CD8-positive, alpha-beta memory T cell (primary cell): ENCODE measurements at places on chromosomes 3 and 15. TPM values are rescaled to one million over a fixed set of nuclear protein-coding genes. Genes with fewer than 3 reads are reported as not detected.

DNA sequence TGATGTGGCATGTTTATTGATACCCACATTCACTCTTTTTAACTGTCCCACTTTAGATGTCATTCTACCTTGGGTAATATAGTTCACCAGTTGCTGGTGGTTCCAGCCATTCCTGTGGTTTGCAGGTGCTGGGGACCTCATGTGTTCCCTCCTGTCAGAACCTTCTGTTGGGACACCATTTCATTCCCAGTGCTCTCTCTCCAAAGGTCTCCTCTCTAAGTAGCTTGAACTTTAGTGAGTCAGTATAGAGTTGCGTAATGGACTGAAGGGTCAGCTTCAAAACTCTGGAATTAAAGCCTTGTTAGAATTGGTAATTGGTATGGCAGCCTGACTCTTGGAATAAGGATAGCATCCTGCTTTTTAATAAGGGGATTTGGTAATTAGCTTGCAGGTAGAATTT is 108.5 kb downstream of the PLCL2 start:
- H3K27me3 ChIP-seq = no peaks in the 10 kb centered on the region
- DNase-seq = no peak
- peaks cover 42% of the 10 kb centered on the region for H3K4me1 ChIP-seq
- no peak overlapping the region for H3K27ac ChIP-seq

- no peaks in the 10 kb centered on the region for H3K27me3 ChIP-seq
- H3K4me1 ChIP-seq = no peaks in the 10 kb centered on the region
- H3K27ac ChIP-seq = no peak overlapping the region
- H3K4me3 ChIP-seq = no peak overlapping the region
- no peaks in the 10 kb centered on the region for H3K36me3 ChIP-seq
- no peak for DNase-seq
Observed at GRCh38 chr3:197406266-197406665, 107.9 kb upstream of the DLG1 start.

DNA sequence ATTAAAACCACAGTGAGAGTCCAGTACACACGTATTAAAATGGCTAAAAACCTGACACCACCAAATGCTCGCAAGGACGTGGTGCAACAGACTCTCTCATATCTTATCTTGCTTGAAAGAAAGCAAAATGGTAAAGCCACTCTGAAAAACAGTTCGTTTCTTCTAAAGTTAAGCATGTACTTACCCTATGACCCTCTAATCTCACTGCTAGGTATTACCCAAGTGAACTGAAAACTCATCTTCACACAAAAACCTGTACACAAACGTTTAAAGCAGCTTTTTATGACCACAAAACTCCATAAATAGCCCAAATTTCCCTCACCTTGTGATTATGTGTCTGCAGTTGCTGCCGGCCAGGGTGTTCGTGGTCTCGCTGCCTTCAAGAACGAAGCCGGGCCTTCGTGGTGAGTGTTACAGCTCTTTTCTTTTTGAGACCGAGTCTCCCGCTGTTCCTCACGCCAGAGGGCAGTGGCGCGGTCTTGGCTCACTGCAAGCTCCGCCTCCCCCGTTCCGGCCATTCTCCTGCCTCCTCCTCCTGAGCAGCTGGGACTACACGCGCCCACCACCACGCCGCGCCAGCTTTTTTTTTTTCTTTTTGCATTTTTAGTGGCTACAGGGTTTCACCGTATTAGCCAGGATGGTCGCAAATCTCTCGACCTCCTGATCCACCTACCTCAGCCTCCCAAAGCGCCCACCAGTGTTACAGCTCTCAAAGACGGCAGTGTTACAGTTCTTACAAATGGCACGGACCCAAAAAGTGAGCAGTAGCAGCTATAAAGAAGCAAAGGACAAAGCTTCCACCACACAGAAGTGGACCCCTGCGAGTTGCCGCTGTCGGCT is 165.4 kb downstream of the TJP1 start:
- no peaks in the 10 kb centered on the region for H3K27me3 ChIP-seq
- H3K27ac ChIP-seq = no peak overlapping the region
- no peak overlapping the region for H3K4me3 ChIP-seq
- no peak for DNase-seq
- H3K4me1 ChIP-seq = no peaks in the 10 kb centered on the region

DNA sequence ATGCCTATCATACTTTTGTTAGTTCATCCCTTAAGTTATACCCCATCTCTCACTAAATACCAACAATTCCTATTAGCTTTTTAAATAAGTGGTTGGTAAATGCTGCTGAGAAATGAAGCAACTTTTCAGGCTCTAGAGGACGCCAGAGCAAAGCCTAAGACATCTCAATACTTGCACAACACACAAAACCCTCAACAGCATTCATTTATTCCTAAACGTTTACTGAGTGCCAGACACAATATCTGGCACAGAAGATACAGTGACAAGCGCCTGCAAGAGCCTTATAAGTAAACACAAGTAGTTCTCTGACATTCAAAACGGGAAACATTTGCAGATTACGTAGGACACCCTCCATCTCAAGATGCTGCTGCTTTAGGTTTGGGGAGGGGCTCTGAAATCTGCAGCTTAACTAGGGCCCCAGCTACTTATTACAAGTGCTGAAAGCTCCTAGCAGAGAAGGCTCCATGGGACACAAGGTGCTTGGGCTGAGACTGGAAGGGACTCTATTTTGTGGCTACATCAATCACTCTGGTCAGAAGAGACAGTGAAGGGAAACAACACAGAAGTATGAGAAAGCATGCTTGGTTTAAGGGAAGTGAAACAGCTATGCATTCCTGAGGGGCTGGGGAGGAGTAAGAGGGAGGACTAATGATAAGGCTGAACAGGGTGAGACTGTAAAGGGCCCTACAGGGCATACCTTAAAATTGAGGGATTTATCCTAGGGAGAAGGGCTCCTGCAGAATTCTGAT is 311.3 kb downstream of the PLCL2 start:
- H3K27ac ChIP-seq = no peak overlapping the region
- no peaks in the 10 kb centered on the region for H3K27me3 ChIP-seq
- DNase-seq = no peak
- no peaks in the 10 kb centered on the region for H3K4me1 ChIP-seq
- H3K4me3 ChIP-seq = no peak overlapping the region

- no peaks in the 10 kb centered on the region for H3K27me3 ChIP-seq
- H3K27ac ChIP-seq = no peak overlapping the region
- H3K36me3 ChIP-seq = no peaks in the 10 kb centered on the region
- no peak for DNase-seq
- no peak overlapping the region for H3K4me3 ChIP-seq
Observed at GRCh38 chr3:143502081-143502480, 346.2 kb downstream of the SLC9A9 start.

DNA sequence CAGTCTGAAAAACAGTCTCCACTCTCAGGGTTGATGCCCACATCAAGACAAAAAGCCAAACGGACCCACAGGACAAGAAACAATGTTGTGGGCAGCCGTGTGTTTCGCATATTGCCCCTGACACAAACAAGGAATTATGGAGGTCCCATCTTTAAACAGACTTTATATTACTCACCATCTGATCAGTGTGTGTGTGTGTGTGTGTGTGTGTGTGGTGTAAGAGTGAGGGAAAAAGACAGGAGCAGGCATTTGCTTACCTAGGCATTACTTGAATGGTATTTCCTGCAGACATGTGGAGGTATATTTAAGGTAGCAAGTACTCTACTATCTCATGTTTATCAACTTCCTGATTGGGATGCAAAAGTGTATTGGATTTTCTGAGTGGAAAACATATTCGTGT is 136.3 kb downstream of the TMCO5A start:
- no peak for DNase-seq
- no peaks in the 10 kb centered on the region for H3K4me1 ChIP-seq
- no peak overlapping the region for H3K4me3 ChIP-seq

Gene TM4SF1
- 0.27 TPM for total RNA-seq

Gene PLSCR5
- not detected for total RNA-seq

Gene SPINT1
- total RNA-seq = 6.7 TPM

Gene TNIK
- total RNA-seq = 19.2 TPM
